ENCODE measurements at places on chromosomes 16 and 17.

DNA sequence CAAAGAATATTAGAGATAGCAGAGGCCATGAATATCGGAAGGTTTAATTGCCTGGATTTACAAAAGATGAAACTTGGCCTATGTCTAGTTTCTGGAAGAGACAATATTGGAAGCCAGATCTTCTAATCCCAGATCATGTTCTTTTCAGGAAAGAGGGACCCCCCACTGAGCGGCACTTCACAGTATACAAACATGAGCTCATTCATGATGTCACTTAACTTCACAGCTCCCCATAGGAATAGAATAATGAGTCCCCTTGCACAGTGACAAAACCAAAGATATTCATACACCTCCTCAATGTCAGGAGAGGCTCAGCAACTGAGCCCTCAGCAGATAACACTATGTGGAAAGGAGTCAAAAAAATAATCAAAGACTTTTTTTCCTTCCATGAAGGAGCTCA, 147.5 kb downstream of the CDH11 start:
- no peak for DNase-seq

DNA sequence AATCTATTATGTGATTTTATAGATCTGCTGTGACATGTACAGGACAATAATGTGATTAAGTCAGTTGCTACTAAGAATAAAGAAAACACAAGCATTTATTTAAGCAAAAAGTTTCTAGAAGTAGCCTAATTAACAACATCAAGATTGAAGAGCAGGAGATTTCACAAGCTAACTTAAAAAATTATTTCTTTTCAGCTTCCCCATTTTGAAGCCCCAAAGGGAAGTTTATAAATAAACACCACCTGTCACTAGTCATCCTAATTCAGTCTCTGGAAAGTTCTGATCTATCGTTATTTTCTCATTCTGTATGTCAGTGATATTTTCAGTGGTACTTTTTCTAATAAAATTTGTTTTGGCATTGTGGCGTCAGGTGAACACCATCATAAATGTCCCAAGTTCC, 8.3 kb downstream of the CAPNS2 start:
- no peak for DNase-seq

DNA sequence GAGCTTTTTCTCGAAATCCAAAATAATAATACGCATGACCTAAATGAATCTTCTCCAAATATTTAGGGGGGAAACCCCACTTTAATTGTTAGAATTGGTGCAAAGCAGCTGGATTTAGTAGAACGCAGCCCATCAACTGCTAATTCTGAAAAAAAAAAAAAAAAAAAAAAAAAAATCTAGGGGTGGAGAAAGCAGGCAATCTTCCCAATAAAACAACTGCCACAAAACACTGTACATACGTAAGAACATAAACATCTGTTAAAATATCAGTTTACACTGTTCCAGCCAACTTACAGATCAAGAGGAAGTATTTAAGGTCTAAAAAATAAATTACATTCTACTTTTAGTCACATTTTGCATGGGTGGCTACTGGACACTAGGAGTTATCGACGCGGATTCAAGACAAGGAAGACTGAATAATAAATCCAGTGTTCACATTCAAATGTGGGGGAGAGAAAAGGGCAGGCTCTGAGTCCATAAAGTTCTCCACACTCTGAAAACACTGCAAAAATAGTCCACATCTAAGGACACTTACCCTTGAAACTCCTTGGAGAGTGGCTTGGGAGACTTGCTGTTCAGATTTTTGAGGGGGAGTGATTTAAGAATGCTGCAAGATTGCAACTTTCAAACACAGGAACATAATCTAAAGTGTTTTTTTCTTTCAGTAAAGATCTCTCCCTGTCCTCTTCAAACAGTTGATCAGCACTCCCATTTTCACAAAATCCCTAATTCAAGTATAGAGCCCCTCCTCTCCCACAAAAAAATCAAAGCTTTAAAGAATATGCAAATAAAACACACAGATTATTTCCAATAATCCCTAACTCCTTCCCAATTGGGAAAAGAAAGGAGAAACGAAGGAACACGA, 1.3 kb downstream of the APPBP2 start:
- DNase-seq = no peak

- no peak for DNase-seq
These were observed 10.2 kb upstream of the NATD1 start for GRCh38 chr17:21263376-21263775.

GRCh38 chr17:3968886-3969524, 4.8 kb upstream of the ATP2A3 start:
- no peak for DNase-seq

GRCh38 chr17:36946726-36947091, 2.0 kb upstream of the AATF start:
- DNase-seq = no peak

DNA sequence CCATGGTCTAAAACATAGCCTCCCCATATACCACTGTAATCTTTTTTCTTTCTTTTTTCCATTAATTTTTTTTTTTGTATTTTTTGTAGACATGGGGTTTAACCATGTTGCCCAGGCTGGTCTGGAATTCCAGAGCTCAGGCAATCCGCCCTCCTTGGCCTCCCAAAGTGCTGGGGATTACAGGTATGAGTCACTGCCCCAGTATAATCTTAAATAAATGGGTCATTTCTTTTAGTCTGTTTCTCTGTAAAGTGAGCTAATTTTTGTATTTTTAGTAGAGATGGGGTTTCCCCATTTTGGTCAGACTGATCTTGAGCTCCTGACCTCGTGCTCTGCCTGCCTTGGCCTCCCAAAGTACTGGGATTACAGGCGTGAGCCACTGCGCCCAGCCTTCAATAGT, 5.7 kb upstream of the NME1 start:
- DNase-seq = no peak

DNA sequence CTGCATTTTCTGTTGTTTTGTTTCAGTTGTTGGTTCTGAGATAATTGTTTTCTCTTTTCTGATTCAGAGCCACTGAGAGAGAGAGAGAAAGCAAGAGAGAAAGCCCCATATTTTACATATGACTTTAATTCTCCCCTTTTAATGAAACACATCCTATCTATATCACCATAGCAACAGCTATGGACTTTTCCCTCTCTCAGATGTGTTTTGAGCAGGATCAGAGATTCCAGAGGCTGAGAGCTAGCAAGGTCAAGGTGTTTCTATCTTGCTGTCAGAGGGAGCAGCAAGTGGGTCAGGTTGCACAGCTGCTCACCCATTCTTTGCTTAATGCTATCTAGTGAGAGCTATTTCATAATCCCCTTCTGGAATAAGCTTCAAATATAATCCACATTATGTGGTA, 415.9 kb downstream of the CA10 start:
- DNase-seq = no peak

DNA sequence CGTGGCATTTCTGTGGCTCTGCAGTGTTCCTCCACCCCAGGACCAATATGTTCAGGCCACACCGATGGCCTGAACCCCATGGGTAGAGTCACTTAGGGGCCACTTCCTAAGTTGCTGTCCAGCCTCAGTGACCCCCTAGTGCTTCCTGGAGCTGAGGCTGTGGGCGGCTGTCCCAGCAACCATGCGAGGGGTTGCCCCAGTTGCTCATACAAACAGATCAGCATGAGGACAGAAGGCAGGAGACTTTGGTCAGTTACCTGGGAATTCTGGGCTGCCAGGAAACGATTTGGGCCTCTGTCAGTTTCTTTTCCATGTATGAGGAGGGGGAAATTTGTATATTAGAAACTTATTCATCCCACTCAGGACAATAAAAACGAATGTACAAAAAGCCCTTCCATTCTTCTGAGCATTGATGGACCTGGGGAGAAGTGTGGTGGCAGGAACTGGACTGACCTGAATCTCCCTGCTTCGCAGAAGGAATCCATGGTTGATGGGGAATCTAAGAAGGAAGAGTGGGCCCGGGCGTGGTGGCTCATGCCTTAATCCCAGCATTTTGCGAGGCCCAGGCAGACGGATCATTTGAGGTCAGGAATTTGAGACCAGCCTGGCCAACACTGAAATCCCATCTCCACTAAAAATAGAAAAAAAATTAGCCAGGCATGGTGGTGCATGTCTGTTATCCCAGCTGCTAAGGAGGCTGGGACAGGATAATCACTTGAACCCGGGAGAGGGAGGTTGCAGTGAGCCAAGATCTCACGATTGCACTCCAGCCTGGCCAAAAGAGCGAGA, 4.9 kb upstream of the IL32 start:
- no peak for DNase-seq

DNA sequence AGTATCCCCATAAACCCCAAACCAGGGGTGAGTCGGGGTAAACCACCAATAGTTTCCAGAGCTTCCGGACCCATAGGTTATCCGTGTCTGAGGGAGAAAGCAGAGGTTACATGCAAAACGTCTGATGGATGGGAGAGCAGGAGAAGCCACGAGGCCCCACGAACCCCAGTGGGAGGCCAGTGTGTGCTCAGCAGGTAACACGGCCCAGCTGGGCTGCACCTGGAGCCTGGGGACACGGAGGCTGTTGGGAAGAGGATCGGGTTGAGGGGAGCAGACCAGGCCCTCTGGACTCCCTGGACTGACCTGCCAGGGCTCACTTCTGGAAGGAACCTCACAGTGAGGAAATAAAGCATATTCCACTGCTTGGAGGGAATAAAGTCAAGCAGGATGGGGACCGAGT, 78.1 kb downstream of the SEC14L1 start:
- no peak for DNase-seq

- no peak for DNase-seq
These were observed 16.5 kb downstream of the PITPNM3 start for GRCh38 chr17:6539871-6540270.

DNA sequence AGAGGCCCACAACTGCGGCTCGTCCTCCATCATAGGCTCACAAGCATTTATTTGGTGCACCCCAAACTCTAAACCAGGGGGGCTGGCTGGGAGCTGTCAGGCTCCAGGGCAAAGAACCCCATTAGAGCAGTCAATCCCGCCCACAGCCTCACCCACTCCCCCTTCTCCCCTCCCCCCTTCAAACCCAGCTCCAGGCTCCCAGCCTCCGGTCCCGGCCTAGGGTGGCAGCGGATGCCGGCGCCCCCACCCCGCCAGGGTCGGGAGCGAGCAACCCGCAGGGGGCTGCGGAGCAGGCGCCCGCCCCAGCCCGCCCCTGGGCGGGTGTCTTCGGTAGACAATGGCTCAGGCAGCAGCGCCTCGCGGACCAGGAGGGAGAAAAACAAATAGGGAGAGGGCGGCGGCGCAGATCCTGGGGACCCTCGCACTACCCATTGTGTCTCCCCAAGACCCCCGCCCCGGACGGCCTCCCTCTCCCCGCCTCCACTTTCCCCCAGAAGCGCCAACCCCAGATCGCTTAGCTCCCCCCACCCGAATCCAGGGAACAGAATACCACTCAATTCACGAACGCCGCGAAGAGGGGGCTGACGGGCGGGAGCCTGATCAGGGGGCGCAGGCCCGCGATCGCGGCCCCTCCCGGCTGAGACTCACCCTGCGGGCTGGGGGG, 572 bp downstream of the FAM171A2 start:
- no peak for DNase-seq

DNA sequence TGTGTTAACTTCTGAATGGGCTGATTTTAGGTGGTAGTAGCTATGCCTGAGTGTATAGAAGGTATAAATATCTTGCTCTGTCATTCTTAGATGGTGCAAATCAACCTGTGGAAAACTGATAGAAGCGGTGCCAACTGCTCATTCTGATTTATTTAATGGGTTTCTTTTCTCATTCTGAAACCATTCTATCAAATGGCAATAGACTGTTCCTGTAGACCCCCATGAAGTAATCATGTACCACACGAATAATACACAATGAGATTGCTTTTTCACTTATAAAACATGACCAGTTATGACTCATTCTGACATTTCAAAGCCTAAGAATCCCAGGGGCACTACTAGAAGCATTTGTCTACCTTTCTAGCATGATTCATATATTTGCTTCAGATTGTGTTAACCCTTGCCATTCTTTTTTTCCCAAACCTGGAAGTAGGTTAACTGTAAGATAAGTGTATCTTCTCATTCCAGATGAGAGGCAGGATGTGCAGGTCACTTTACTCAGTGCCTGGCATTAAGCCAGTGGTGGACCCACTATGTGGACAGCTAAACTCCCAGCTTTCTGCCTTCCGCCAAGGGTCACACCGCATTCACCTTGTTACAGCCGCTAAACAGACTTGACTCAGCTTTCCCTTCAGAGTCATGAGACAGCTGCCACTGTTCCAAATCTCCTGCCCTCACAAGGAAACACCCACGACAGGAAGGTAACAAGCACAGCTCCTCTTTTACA, 16.4 kb upstream of the SLC16A11 start:
- no peak for DNase-seq

DNA sequence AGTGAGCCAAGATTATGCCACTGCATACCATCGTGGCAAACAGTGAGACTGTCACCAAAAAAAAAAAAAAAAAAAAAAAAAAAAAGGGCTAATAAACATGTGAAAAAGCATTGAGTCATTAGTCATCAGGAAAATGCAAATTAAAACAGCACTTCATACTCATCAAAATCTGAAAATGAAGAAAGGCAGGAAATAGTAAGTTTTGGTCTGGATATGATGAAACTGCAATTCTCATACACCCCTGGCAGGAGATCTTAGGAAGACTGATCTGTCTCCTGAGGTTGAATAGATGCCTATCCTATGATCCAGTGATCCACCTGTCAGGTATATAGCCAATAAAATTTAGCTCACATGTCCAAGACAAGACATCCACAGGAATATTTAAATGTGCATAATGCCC, 212.7 kb downstream of the CPPED1 start:
- DNase-seq = no peak

- no peak for DNase-seq
These were observed 36.0 kb downstream of the NTN1 start for GRCh38 chr17:9057310-9057709.

- DNase-seq = no peak
These were observed 145.2 kb downstream of the CLEC16A start for GRCh38 chr16:11089504-11090124.

DNA sequence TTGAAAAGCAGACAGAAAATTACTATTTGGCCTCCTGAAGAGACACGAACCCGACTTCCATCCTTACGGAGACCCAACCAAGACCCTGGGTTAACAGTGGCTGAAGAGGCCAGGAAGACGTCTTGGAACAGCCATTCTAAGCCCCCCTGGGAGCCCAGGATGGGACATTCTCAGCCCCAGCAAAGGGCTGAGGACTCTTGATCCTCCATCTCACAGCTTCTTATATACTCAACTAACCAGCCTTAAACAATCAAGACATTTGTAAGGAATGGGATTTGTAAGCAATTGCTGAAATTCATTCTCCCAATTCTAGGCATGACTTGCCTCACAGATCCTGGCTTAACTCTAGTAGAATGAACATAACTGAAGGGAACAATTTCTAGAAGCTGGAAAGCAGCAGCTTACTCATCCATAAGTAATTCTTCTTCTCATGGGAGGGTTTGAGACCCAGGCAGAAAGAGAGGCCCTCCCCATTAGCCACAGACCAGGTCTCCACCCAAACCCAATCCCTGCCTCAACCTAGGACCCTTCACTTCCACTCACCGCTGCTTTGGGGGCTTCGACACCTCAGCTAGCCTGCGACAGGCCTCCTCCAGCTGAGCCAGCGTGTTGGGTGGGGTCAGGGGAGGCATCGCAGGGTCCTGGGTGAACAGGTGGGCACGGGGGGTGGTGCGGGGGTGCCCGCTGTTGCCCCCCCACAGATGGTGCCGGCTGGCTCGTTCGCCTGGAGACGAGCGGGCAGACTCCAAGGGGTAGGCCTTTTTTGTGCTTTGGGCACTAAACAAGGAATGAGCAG, 25.5 kb downstream of the AXIN2 start:
- DNase-seq = no peak

GRCh38 chr17:30580916-30581315, 103.7 kb downstream of the GOSR1 start:
- no peak for DNase-seq

- DNase-seq = no peak
These were observed 660 bp downstream of the RHBDF1 start for GRCh38 chr16:71540-72401.

- no peak for DNase-seq
These were observed 130.9 kb downstream of the ANKRD11 start for GRCh38 chr16:89359264-89360147.

Data from stimulated activated CD8-positive, alpha-beta memory T cell treated with anti-CD3 and anti-CD28 coated beads, Interleukin-4, amount 100 ng/mL, for 4 hours (primary cell).